ENCODE measurements at places on chromosomes 2 and 18.

GRCh38 chr2:55590810-55591440, 26.5 kb downstream of the PPP4R3B start:
- DNase-seq, result no peak

- peak; percentile 29 for DNase-seq
Measured at GRCh38 chr18:75249672-75250470, 39.3 kb downstream of the TSHZ1 start.

GRCh38 chr18:45726603-45727002, 2.6 kb downstream of the SLC14A1 start:
- no peak for DNase-seq

- DNase-seq, result no peak
Measured at GRCh38 chr18:21100146-21100545, 11.5 kb downstream of the ROCK1 start.

GRCh38 chr18:36817039-36817438, 11.8 kb downstream of the TPGS2 start:
- DNase-seq, result no peak

DNA sequence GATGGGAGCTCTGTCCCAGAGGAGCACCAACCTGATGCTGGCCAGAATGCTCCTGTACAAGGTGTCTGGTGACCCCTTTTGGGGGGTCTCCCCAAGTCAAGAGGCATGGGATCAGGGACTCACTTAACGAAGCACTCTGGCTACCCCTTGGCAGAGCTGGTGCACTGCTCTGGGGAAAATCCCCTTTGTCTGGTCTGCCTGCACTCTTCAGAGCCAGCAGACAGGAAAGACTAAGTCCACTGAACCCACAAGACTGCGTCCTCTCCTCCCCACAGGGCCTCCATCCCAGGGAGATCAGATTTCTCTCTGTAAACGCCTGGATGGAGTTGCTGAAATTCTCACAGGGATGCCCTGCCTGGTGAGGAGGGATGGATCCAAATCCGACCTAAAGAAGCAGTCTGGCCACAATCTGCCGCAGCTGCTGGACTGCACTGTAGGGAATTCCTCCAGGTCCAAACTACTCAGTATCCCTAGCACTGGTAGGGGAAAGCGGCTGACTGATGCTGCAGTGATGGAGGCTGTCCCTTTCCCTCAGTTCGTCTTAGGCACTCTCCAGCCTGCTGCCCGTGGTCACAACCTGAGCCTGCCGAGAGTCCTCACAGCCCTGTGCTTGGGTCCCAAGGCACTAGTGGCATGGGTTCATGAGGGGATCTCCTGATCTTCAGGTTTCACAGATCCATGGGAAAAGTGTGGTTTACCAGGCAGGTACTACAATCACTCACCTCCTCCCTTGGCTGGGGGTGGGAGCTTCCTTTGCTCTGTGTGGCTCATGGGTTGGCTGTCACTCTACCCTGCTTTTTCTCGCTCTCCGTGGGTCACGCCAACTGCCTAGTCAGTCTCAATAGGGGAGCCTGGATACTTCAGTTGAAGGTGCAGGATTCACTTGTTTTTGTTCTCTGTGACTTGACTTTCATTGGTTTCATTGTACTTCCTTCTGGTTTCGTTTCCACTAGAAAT, 98.6 kb downstream of the SLC4A10 start:
- no peak for DNase-seq

- no peak for DNase-seq
Measured at GRCh38 chr2:618422-618990, 58.7 kb downstream of the TMEM18 start.

- no peak for DNase-seq
Measured at GRCh38 chr2:219289537-219290361, 10.6 kb downstream of the DNAJB2 start.

DNA sequence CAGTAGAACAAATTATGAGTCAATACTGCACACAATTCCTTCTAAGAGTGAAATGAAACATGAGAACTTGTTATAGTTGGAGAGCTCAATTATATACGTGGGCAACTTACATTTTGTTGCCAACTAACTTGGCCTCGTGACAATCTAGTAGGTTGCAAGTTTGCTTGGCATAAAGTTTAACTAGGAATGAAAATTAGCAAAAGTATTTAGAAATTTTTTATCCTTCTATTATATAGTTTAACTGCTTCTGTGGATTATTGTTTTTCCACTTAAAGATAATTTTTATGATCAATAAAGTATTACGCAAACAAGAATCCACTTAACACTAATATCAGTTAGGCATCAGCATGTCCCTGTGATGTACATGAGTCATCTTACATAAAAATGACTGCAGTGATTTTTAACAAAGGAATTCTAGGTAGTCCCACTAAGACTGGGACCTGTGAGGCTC, 41.1 kb downstream of the FAM124B start:
- no peak for DNase-seq

- peak; percentile 54 for DNase-seq
Measured at GRCh38 chr2:217886091-217886490, 116.7 kb downstream of the TNS1 start.

DNA sequence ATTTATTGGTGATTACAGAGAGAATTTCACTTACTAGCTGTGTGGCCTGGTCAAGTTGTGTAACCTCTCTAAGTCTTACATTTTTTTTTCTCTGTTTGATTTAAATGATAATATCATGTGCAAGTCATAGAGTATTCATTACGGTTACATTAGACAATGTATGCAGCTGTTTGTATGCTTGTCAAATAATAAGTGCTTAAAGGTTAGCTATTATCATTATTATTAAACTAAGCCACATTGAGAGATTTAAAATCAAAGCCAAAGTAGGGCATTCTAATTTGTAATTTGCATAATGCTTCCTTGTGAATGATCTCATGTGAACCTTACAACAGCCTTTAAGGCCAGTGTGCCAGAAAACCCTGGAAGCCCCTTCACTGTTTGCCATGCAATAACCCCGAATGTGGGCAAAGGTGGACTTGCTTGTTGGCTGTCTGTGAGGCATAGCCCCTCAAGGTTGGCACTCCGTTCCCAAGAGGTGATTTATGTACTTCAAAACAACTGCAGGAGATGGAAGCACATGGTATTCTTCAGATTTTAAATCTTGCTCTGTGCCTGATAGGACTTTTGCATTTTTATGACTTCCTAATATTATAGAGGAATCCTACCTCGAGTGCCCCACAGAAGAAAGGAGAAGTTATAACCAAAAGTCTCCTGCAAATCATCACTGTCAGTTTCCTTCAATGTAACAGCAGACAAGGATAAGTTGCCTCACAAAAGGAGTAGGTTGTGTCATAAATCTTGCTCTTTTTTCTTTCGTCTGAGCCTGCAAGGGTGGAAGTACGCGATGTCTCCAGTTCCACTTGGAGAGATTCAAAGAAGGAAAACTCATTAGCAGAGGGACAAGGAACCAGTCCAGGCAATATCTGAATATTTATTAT, 272.0 kb downstream of the TGIF1 start:
- peak; percentile 77 for DNase-seq

DNA sequence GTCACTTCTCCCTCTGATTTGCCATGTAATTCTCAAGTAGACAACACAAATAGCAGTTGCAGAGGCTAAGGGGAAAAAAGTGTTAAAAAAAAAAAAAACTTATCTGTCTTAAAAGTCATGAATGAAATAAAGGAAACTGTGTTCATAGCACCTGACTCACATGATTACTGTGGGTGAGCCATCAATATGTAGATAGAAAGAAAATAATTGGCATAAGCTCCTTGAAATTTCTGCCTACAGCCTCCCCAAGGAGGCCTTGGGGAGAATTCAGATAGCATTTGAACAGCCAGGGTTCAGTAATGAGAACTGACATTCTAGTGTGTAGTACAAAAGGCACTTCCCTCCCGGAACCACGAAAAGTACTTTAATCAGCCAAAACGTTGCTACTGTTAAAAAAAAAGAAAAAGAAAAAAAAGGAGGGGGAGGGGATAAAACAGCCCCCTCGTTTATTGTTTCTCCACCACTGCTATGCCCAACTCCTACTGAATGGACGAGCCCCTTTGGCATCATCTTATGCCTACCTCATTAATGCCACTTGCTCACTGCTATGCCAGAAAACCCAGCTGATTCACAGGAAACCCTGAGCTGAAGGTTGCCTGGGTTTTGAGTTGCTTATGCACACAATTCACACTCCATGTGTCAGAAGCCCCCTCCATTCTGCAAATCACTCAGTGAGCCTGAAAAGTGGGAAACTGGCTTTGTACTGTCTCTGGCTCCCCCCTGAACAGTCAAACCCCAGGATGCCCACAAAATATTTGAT, 65.5 kb upstream of the KLF7 start:
- DNase-seq, result no peak

GRCh38 chr2:70679259-70679658, 88.7 kb downstream of the ADD2 start:
- DNase-seq, result no peak

DNA sequence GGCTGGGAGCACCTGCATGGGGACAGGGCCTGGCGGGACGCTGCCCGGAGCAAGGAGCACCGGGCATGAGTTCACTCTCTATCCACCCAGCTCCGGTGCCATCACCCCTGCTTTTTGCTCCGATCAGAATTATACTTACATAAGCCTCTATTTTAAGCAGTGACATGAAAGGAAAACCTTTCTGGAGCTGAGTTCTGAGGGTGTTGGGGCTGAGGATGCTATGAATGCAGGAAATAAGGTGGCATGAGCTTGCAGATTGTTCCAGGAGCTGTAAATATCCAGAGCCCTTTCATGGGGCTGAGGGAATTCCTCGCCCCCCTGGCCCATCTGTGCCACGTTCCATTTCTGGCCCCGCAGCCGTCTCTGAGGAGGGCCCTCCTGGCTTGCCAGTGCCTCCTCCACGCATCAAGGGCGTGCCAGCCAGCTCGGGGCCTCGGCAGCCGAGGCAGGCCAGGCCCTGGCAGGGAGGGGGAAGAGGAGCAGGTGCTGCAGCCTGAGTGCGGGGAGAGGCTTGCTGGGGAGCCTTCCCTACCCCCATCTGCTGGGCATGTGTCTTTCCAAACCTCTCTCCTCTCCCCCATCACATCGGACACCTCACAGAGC, 91.7 kb upstream of the MCFD2 start:
- no peak for DNase-seq
